ENCODE measurements at places on chromosomes 5 and 9. TPM values are rescaled to one million over a fixed set of nuclear protein-coding genes. Genes with fewer than 3 reads are reported as not detected.

GRCh38 chr5:55338810-55339243 lies 31.0 kb downstream of the MTREX start:
- DNase-seq: no peak

DNA sequence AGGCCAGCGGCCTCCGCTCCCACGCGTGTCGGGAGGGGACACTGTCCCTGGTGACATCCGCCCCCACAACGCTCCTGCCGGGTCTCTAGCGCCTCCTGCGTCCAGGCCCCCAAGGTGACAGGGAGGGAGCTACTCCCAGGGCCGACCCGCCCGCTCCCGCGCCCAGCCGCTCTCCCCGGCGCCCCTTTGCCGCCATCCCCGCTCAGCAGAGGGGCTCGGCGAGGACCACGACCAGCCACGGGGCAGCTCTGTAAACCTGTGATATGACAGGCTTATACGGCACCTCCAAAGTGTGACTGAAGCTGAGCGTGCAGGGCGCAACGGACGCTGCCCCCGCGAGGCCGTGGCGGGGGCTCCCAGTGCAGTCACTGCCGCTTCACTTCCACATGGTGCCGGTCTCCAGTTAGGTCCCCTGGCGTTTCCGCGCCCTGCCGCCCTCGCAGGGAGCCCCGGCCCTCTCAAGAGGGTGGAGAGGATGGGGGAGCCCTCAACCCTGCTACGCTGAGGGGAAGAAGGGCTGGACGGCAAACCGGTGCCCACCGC lies 978 bp upstream of the ADCY2 start:
- no peak for DNase-seq

Gene LCN6
- total RNA-seq: not detected

- no peak for DNase-seq
These were observed at the start of gene CANX for GRCh38 chr5:179698935-179699615. CANX (plus strand) TSS chr5:179698967; CDS start chr5:179705682, 6,715 bp downstream.

- no peak for DNase-seq
These were observed 13.1 kb downstream of the C9orf85 start for GRCh38 chr9:71924576-71924975.

Measured in occipital lobe (tissue), 3 donors.